ENCODE measurements at places on chromosomes 7 and 10.

- no peak for DNase-seq
Observed at GRCh38 chr7:119935418-119936025, 337.5 kb upstream of the KCND2 start.

- DNase-seq = no peak
Observed at GRCh38 chr10:98261436-98262277, 6.3 kb downstream of the LOXL4 start.

DNA sequence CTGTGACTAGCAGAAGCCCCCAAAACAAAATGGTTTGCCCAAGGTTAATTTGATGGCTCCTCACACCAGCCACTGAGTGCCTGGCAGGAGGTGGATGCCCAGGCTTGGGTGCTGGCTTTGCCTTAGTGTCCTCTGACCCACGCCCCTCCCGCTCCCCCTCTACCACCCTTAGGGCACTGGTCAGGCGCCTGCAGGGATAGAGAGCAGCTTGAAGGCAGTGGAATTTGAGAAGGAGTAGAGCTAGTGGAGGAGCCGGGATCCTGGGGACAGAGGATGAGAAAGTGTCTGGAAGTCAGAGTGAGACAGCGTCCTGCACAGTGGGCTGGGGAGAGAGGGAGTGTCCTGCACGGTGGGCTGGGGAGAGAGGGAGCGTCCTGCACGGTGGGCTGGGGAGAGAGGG is 139.4 kb downstream of the DNAJB6 start:
- DNase-seq = no peak

- no peak for DNase-seq
Observed at GRCh38 chr10:111511751-111512150, 434.9 kb downstream of the ADRA2A start.

Data from stimulated activated CD8-positive, alpha-beta memory T cell treated with anti-CD3 and anti-CD28 coated beads, Interleukin-12 subunit alpha, Interleukin-12 subunit beta, amount 100 ng/mL, for 1 hour (primary cell).